ENCODE measurements at places on chromosomes 2 and 18.

- no peak for DNase-seq
Measured at GRCh38 chr2:230779126-230779525, 66.5 kb downstream of the CAB39 start.

- no peak for DNase-seq
Measured at GRCh38 chr2:15284614-15285013, 276.5 kb downstream of the NBAS start.

DNA sequence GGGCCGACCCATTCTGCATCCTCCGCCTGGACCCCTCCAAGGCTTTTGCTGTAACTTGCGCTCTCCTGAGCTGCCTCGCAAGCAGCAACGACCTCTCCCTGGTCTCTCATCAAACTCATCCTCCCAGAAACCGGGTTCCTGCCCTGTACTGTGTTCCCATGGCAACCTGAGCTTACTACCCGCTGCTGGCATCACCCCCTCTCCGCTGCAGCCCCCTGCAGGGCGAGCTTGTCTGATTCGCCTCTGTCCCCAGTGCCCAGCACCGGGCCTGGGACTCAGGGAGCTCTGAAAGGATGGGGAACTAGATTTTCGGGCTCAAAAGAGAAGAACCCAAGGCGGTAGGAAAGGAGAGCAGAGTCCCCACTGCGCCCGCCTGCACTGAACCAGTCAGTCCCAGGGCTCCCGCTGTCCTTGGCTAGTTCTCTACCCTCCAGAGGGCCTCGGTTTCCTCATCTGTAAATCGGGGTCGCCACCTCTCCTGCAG is 463 bp downstream of the HS1BP3 start:
- DNase-seq = peak; percentile 6

- DNase-seq = no peak
Measured at GRCh38 chr18:6797171-6797570, 67.7 kb downstream of the ARHGAP28 start.

DNA sequence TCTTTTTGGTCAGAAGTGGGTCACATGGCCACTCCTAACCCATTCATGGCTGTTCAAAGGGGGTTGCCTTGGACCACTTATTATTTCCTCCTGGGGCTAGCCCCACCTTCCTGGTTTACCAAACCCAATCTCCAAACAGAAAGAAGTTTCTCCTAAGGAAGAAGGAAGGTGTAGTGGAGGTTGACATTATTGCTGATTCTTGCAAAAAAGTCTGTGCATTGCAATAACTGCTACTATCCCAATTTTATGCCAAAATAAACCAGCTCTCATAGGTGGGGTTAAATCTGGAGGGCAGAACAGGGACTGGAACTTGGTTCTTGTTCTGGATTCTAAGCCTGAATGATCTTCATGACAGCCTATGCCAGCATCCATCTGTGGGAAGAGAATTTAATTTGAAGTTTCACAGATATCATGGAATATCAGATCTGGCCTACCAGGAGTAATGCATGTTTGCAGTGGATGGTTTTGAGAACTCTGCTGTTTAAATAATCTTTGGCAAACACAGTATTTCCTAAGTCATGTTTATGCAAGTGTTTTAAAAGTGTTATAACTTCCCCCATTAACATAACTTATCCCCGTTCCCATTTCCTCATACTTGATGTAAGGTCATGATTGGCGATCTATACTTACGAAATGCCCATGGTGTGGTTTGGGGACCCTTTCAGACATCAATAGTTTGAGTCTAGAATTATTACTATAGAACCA is 11.9 kb downstream of the ANXA4 start:
- no peak for DNase-seq

Measured in NCI-H446 (cell line).